NCI-H2081 (cell line): ENCODE measurements at places on chromosomes 11 and 22.

- no peak for DNase-seq
Measured at GRCh38 chr11:20351136-20351535, 12.4 kb upstream of the HTATIP2 start.

DNA sequence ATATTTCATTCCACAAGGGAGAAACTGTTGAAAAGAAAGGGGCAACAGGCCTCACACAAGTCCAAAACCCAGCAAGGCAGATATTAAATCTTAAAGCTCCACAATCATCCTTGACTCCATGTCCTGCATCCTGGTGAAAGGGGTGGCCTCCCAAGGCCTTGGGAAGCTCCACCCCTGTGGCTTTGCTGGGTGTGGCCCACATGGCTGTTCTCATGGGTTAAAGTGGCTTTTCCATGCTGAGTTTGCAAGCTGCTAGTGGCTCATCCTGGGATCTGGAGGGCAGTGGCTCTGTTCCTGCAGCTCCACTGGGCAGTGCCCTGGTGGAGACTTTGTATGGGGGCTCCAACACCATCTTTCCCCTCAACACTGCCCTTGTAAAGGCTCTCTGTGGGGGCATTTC, 106.4 kb downstream of the CTNND1 start:
- DNase-seq: no peak

DNA sequence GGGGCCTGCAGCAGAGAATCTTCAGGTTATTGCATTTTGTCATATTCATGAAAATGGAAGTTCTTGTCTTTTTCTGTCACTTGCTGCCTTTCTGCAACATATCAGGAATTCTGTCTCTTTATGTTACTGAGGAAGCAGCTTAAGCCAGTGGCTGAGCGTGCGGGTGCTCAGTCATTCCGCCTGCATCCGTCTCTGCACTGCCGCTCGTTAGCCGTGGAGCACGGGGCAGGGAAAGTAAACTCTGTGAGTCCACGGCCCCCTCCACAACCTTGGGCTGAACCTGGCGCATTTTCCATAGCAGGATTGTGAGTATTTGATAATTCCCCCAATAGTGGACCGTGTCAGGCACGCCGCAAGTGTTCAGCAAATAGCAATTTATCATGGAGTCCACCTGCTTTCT, 1007.7 kb downstream of the BRD1 start:
- DNase-seq: peak; percentile 53

DNA sequence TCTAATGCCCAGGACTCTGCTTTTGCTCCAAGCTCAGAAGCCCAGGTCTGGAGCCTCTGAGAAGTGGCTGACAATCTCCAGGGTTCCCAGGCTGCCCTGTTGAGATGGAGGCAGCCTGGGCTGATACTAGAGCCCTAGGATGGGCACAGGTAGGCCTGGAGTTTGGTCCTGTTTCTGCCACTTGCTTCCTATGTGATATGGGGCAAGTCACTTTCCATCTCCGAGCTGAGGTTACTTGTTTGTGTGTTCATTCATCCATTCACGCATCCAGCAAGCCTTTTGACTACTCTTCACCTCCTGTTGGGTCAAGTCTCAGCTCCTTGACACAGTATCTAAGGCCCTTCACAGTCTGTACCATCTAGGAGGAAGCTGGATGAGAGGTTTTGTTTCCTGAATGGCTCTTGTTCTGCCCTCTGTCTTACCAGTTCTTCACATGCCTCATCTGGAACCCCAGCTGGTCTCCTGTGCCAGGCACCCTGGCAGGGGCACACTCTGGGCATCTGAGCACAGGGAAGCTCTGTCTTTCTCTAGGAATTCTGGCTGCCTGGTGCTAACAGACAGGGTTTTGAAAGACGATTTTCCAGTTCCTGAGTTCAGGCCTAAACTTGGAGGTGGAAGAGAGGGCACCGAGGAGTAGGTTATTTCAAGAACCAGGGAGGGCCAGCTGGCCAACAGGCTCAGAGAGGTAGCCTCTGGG, 53.2 kb upstream of the AMPD3 start:
- no peak for DNase-seq

- DNase-seq: no peak
Measured at GRCh38 chr11:5665746-5666401, 19.0 kb downstream of the TRIM5 start.

DNA sequence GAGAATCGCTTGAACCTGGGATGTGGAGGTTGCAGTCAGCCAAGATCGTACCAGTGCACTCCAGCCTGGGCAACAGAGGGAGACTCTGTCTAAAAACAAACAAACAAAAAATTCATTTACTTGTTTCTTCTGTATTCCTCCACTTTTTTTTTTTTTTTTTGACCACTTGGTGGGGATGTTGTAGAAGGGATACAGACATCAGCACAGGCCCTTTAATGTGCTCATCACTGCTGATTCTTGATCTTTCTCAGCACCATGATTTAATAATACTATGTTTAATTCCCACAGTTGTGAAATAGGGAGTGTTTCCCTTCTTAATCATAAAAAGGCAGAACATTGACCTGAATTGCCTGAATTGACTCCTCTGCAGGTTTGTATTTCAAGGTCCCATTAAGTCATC, 4.5 kb downstream of the TTC9C start:
- DNase-seq: peak; percentile 16

- DNase-seq: no peak
Measured at GRCh38 chr11:115148691-115149090, 355.5 kb downstream of the CADM1 start.

DNA sequence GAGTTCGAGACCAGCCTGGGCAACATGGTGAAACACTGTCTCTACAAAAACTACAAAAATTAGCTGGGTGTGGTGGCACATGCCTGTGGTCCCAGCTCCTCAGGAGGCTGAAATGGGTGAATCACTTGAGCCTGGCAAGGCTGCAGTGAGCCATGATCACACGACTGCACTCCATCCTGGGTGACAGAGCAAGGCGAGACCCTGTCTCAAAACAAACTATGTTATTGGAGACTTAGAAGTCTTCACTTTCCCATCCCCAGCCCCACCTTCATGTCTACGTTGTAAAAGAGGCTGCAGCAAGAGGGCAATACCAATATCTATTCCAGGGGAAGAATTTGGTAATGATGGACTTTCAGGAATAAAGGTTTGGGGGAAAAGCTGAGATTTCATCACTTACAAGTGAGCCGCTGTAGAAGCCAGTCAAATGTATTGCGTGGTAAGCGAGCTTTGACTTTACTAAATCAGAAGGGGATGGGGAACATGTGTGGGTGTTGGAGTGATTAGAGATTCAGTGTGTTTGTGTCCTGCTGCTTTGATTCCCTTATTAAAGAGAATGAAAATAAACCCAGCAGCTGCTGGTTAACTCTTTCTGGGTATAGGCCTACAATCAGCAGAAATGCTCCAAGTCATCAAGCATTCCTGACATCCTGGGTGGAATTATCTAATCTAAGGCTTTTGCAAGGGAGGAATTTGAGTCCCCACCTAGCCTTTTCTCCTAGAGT, 53.7 kb downstream of the UBASH3B start:
- no peak for DNase-seq

GRCh38 chr11:12941671-12942070, 67.4 kb upstream of the RASSF10 start:
- DNase-seq: no peak

GRCh38 chr11:77547047-77547836, 42.5 kb upstream of the AQP11 start:
- no peak for DNase-seq

DNA sequence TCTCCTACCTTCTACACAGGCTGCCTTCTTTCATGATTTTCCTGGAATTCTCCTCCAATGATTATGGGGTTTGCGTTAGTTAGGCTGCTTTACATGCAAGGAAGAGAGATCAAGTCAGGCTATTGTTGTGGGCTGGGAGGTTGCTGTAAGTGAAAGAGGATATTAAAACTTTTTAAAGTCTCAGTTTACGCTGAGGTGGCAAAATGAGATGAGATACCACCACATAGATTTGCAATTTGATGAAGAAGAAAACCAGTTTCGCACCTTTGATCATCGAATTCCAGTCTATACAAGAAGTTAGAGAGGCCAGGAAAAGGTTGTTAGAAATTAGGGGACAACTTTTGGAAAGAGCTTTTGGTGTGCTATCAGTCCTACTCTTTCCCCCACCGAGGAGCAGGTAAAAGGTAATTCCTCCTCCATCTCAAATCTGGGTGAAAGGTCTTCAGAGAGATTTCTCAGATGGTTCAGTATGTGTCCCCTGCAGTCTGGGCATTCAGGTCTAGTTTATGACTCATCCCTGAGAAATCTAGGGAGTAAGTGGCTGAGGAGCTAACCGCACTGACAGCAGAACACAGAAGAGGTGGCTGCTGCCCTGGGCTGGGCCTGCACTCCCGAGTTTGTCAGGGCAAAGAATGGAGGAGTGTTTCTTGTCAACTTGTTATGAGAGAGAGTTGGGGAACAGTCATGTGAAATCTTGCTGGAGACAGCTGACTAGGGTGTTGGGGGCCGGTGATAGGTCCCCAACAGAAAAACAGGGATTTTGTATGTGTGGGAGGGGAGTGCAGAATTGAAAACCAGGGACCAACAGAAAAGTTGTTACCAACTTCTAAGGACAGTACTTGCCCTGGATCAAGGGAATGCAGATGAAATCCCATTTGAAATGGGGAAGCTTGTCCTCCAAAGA, 34.7 kb downstream of the CCDC83 start:
- DNase-seq: no peak

DNA sequence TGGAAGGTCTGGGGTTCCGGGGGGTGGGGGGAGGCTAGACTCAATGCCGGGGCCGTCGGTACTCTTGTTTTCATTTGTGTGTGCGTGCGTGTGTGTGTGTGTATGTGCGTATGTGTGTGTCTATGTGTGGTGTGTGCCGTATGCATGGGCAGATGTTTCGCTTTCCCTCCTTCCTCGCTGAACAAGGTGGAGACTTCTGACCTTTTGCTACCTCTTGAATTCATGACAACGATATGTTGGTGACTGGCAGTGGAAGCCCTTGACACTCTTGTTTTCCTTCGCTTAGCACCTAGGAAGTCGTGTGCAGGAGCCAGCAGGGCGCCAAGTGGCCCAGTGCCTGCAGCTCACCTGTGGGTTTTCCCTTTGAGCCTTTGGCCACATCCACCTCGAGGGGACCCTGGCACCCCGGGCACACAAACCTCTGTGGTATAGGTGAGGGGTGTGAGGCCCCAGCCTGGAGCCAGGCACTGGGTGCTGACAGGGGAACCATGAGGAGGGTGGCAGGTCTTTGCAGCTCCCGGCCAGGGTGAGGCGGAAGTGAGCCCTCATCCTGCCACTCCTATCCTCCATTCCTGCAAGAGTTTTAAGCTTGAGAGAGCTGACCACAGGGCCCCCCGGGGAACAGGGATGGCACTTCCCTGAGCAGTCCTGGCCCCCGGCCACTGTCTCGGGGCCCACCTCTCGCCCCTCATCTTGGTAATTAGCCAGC, 19.3 kb upstream of the TMEM191C start:
- DNase-seq: no peak

- DNase-seq: no peak
Measured at GRCh38 chr22:43308060-43308830, 34.9 kb downstream of the SCUBE1 start.

- no peak for DNase-seq
Measured at GRCh38 chr22:48284671-48285070, 1522.2 kb downstream of the TBC1D22A start.

- DNase-seq: no peak
Measured at GRCh38 chr11:61895046-61895717, 3.8 kb upstream of the FADS3 start.

DNA sequence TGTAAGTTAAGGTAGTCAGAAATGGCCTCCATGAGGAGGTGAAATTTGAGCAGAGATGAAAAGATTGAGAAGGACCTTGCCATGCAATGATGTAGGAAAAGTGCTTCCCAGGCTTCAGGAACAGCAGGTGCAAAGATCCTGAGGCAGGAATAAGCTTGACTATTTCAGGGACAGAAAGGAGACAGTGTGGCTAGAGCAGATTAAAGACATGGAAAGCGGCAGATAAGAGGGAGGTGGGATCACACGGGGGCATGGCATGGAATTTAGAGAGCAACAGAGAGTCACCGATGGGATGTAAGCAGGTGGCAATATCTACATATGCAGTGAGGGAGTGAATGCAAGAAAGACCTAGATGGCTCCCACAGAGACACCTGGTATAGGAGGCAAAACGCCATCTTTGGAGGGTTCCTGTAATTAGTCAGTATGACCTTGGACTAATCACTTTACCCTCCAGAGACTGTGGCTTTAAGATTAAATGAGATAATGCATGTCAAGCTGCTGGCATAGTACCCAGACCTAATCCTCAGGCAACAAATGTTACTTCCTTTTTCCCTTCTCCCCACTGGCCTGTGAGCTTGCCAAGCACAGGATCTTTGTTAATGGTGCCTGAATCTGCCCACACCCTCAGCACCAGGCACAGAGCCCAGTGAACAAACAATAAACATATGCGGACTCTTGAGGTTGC, 24.6 kb upstream of the ACER3 start:
- peak; percentile 83 for DNase-seq

DNA sequence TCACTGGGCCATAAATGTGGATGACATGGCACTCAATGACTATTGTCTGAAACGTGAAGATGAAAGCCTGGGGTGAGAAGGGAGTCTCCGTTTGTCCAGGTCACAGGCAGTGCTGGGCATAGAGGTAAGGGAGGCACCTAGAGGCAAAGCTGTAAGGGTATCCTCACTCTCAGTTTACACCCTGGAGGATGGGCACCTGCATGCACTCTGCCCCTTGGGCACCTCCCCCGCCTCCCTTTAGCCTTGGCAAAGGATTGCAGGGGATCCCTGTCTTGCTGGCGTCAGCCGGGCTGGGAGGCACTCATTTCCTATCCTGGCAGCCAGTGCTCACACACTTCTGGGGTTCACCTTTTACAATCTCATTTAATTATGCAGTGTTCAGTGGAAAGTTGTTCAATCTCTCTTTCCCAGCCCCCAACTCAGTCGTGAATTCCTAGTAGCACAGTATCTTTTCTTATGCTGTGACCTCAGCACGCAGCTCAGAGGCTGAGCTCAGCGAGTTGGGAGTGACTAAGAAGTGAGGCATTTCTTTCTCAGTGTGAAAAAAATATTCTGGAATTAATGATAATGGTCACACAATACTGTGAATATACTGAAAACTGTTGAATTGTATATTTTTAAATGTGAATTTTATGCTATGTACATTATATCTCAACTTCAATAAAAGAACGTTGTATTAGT, 866.6 kb downstream of the BRD1 start:
- DNase-seq: no peak

- DNase-seq: no peak
Measured at GRCh38 chr11:68549789-68550484, 89.4 kb downstream of the PPP6R3 start.

- DNase-seq: no peak
Measured at GRCh38 chr11:18668131-18668530, 30.4 kb upstream of the TMEM86A start.

DNA sequence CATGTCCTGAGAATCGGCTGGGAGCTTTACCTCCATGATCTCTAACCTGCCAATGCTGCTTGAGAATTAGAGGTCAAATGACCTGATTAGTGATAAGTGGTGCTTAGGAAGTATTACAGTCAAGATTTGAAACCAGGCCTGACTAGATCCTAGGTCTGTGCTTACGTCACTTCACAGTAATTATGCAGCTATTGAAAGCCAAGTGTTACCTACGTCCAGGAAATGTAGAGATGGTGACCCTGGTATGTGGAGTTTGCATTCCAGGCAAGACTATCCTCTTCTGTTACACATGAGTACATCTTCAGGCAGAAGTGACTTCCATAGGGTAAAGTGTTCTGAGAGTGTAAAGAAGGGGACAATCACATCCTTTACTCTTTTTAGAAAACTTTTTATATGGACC, 530.4 kb upstream of the TENM4 start:
- DNase-seq: no peak

- no peak for DNase-seq
Measured at GRCh38 chr22:17007852-17008731, at the start of gene GAB4. Gene GAB4, minus strand, starts transcription at chr22:17008222. Its CDS starts 108 bp downstream, at chr22:17008114.

- no peak for DNase-seq
Measured at GRCh38 chr11:697811-698311, 2.2 kb downstream of the TMEM80 start.
